ENCODE measurements at places on chromosomes 11 and 22.
A peak's percentile ranks its signal among the peaks of the same experiment; 100 is the strongest.

GRCh38 chr11:92852229-92852628 lies 117.2 kb upstream of the MTNR1B start:
- DNase-seq: no peak

- no peak for DNase-seq
These were observed 38.5 kb upstream of the NAV2 start for GRCh38 chr11:19673924-19674729.

- DNase-seq: no peak
These were observed 20.0 kb downstream of the FIBIN start for GRCh38 chr11:27013781-27014361.

DNA sequence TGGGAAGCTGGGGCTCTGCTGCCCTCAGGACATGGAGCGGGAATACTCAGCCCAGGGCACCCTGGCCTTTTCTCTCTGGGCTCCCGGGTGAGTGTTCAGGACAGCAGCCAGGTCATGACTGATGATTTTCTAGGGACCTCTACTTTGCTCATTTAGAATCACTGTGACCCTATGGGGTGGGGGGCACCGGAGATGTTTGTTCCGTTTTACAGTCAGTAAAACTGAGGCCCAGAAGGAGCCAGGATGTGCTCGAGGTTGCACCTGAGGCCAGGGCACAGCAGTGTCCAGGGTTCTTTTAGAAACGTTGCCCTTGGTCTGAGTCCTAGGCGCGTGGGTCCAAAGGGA lies 48.1 kb downstream of the SMIM38 start:
- DNase-seq: no peak

- DNase-seq: no peak
These were observed 326.1 kb upstream of the NCAM1 start for GRCh38 chr11:112634995-112635737.

DNA sequence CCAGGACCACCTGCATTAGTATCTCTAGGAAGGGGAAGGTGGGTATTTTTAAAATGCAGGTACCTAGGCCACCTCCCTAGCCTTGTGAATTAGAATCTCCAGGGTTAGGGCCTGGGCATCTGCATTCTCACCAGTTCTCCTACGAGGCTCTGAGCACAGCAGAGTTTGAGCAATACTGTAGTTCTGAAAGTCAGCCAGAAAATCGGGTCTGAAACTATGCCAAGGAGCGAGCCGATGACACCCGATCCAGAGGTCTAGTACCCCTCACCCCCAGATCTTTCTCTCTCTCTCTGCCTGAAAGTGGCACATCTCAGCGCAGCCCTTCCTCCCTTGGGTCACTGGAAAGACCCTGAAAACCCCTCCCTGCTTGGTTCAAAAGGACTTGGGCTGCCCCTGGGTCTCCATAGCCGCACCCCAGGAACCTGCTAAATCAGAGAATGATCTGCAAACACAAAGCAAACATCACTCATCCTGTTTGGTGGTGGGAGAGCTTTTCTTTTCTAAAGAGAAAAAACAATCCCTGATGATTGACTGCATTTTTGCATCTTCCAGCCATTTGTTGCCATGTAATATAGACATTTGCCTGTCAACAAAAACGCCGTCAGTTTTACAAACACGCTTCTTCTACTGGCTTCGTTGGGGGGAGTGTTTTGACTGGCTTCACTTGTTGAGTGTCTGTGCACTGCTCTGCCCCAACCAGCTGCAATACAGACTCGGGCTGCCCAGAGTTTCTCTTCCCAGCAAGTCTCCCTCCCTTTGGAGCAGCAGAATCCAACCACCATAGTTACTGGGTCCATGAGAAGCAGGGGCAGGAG lies 229.9 kb downstream of the MN1 start:
- DNase-seq: no peak

GRCh38 chr22:49632199-49633009 lies 195.3 kb downstream of the BRD1 start:
- no peak for DNase-seq

DNA sequence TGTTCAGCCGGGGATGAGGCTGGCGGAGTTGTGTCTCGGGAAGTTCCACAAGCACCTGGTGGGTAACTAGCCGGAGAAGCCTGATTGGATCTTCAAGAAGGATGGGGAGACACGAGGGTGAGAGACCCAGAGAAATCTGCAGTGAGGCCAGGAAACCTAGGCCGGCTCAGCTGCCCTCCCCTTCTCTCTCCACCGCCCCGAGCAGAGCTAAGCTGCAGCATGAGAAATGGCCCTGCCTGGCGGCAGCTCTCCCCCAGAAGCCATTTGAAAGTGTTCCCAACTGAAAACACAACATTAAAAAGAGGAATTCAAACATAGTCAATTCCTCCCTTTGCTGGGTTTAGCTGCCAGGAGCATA lies 77.8 kb upstream of the SHISAL1 start:
- no peak for DNase-seq

GRCh38 chr11:60129853-60130252 lies 41.4 kb downstream of the MS4A2 start:
- DNase-seq: no peak

GRCh38 chr11:87803748-87804147 lies 371.5 kb downstream of the RAB38 start:
- no peak for DNase-seq

DNA sequence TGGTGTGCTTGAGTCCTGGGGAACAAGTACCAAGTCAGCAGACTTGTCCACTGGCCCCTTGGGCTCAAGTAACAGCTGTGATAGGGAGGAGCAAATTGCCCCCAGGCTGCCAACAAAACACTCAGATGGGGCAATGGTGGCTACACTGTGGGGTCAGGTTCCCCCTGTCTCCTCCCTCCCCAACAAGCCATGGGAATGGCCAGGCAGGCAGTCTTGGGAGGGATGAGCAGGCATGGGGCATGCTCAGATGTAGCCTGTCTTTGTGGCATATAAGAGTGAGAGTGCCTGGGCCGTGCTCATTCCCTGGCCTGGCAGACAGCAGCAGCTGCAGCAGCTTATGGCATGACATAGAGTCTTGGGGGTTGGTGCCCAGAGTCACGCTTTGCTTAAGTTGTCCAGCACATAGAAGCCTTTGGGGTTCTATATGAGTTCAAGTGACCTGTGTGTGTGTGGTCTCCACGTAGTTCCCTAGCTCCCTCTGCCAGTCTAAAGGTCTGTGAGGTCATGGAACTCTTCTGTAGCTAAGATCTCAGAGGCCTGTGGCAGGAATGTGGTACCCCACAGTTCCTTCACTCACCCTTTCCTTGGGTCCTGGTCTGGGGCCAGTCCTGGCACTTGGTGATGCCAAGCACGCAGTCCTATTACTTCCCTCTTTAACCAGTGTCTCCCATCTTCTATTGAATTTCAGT lies 44.7 kb downstream of the BIRC2 start:
- DNase-seq: no peak

DNA sequence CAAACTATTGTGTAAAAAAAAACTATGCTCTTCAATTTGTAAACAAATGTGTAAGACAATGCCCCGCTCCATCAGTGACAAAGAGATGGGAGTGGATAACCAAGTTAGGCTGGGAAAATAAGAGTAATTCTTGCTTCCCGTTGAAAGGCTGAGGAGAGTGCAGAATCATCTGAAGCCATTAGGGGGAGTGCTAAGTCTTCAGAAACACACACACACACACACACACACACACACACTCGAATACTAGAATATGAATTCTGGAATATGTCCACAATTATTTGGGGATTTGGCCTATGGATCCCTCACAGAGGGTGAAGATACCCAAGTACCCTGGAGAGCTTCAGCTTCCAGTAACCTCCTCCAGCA lies 27.8 kb upstream of the ROBO3 start:
- DNase-seq: peak; percentile 82

GRCh38 chr22:32804531-32805360 lies 3.2 kb downstream of the TIMP3 start:
- DNase-seq: no peak

DNA sequence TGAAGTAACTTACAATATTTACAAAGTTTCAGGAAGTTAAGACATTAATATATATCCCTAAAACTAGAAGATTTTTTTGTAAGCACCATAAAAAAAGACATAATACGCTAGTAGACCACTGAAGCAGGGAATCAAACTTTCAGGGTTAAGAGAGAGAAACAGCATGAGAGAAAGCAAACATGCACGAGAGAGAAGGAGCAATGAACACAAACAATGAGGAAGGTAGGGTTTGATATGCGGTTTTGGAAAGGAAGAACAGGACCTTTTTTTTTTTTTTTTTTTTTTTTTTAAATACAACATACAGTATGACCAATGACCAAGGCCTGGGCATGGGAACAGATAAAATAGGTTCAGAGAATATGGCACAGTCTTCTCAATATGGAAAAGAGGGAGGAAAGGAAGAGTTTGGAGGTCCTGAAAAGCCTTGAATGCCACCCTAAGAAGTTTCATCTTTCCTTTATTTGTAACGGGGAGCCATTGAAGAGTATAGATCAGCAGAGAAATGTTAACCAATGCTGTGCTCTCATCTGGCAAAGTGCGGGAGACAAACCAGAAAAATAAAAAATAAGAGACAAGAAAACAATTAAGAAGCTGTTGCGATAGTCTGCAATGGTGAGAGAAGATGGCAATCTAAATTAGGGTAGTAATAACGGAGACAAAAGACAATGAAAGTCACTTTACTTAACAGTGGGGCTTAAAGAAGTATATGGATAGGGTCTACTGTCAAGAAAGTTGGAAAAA lies 101.0 kb downstream of the USP35 start:
- DNase-seq: no peak

DNA sequence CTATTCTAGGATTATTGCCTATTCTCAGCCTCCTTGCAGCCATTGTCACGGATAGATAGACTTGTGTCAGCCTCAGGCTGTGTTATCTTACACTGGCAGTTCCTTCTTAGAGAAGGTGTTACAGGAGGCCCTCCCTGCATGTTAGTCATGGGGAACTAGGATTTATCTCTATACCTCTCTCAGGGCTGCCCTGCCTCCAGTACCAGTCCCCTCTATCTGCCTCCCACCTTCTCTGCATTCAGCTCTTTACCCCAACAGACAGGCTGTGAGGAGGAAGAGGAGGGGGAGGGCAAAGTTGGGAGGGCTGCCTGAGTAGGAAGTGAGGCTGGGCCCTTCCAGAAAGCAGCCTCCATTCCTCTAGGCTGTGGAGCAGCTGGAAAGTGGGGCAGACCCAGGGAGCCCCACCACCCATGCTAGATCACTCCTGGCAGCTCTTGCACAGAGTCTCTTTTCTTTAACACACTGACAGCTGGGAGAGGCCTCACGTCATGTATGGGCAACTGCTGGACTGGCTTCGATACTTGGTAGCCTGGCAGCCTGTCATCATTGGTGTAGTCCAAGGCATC lies 2.9 kb upstream of the IL18BP start:
- no peak for DNase-seq

DNA sequence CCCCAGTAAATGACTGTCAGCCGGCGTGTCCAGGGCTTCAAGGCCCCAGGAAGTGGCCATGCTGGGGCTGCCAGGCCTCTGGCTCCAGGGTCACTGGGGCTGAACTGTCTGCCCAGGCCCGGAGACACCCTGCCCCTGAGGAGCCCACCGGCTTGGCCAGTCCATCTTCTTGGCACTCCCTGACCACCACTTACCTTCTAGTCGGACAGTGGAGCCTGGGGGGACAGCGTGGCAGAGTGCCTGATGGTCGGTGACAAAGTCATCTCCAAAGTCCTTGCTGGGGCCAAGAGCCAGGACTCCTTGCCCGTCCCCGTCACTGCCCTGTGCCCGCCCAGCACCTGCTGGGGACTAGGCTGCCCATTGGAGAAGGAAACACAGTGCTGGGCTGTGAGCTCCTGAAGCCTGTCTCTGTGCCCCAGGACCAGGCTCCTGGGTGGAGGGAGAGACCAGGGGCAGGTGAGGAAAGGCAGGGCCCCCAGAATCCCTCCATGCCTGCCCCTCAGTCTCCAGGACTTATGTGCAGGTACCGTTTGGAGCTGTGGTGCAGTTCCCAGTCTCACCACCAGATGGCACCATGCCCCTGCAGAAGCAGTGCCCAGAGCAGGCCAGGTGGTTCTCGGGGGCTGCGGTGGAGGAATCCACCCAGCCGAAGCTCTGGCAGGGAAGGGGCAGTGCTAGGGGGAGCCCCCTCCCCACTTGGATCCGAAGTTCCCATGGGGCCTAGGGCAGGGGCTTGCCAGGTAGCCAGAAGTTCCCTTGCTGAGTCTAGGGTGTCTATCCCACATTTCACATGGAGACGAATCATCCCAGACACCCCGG lies 6.0 kb upstream of the CCDC188 start:
- DNase-seq: peak; percentile 75

DNA sequence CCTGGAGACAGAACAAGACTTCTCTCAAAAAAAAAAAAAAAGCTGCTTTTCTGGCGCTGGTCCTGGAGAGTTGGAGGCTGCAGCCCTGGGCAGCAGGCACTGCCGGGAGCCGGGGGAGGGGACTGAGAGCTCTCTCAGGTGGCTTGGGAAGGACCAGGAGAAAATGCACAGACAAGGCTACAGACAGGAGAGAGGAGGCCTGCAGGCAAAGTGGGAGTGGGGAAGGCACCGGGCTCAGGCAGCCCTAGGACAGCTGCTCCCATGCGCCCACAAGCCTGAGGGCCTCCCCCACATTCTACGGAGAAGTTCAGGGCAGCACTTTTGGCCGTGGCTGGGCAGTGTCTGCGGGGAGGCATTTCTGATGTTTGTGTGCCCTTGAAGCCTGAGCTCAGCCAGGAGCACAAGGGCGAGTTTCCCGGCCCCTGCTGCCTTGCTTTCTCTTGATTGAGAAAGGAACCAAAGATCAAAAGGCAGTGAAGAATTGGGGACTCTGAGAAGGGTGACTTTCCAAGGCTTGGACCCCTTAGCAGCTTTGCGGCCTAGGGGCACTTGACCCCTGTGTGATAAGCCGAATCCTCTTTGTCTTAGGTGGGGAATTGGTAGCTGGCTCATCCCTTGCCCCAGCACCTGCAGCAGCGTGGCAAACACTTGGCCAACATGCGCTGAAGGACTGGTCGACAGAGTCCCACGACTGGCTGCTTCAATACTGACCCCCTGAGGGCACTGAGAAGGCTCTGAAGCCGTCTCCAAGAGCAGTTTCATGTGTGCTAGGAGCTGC lies 35.3 kb downstream of the PPM1F start:
- DNase-seq: no peak

DNA sequence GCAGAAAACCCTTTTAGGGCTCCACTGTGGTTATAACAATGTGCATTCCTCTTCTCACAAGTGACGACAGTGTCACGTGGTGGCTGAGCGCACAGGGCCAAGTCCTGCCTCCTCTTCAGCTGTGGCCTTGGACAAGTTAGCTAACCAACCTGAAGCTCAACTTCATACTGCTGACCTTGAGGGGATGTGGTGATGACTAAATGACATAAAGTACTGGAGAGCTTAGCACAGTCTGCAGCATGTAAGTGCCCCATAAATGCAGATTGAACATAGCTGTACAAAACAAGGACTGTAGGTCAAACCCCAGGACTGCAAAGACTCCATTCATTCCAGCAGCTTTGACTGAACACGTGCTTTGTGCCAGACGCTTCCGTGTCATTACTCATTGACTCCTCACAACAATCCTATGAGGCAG lies 20.1 kb upstream of the MRGPRX2 start:
- DNase-seq: no peak

Data from OCI-LY7 (cell line).